Bronchial epithelial cell (primary cell): ENCODE measurements at places on chromosomes 4 and X. TPM values are rescaled to one million over a fixed set of nuclear protein-coding genes. Genes with fewer than 3 reads are reported as not detected.

GRCh38 chrX:21975812-21976211 is 35.3 kb downstream of the SMS start:
- DNase-seq: peak; percentile 56

DNA sequence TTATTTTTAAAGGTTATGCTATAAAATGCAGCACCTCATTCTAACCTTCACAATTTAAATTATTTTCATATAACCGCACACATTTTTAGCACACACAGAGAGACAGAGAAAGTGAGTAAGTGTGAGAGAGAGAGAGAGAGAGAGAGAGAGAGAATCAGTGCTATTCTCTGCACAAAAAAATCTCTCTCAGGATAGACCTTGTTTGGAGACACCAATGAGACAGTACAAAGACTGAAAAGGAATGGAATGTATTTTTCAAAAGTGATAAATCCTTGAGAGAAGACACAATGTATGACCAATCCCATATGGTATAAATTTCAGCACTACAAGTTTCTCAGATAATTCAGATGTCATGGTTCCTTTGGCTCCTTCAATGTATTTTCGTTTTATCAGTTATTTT is 132.1 kb upstream of the PCDH18 start:
- DNase-seq: no peak

Gene PAGE2B
- total RNA-seq: not detected in 2 replicates

DNA sequence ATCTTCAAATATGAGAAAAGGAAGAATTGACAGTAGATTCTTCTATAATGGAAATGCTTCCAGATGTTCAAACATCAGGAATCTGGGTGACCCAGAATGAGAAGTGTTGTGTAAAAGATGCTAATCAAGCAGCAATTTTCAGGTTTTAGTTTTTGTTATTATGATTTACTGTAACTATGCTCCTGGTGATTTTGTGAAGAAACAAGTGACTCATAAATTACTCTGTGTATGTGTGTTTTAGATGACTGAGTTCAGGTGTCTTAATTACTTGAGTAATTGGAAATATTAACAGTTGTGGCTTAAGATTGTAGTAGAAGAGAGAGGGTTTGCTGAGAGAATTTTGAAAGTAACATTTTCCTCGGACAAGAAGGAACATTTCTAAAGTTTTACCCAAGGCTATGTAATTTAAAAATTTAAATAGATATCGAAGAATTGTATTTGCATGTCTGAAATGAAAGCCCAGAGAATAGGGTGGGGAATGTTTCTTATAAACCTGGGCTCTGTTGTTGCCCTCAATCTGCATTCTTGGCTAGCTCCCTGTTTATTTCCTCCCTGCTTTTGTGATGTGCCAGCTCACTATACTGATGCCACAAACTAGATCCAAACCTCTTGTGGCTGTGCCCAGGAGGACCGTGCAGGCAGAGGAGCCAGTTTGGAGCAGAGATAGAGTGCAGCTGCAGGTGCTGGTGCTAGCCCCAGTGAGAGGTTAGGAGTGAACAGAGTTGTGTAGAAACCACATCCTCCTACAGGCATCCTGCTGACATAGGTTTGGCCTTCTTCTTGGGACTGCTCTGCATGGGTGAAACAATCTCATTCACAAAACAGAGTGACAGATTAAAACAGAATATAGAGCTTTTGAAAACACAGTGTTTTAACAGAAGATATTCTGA is 25.4 kb upstream of the TNIP3 start:
- peak; percentile 44 for DNase-seq

Gene CACNA1F
- under 0.01 TPM in 2 replicates for total RNA-seq

Gene SPOCK3
- 0.53 and 1.0 TPM in 2 replicates for total RNA-seq

Gene NAA11
- total RNA-seq: not detected in 2 replicates

DNA sequence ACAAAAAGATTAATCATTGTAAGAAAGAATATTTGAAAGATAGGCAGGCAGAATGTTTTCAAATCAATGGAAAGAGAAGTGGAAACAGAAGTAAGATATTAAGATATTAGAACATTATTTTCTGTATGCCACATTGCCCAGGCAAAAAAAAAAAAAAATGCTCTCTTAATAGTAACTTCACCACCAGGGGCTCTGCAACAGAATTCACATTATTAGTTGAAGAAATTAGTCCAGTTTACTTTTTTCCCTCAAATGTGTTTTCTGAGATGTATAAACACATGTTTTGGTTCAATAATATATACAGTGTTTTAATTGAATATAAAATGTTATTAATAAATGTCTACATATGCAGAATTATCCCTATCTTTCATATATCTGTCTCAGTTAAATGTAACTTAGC is 78.0 kb upstream of the ADAD1 start:
- DNase-seq: no peak

- no peak for DNase-seq
Measured at GRCh38 chrX:63101879-63102620, 249.1 kb downstream of the SPIN4 start.
